ENCODE measurements at places on chromosomes 11 and 22. TPM values are rescaled to one million over a fixed set of nuclear protein-coding genes. Genes with fewer than 3 reads are reported as not detected.

GRCh38 chr11:93464927-93465540 lies 78.2 kb downstream of the SMCO4 start:
- H3K27ac ChIP-seq = no peak overlapping the region
- no peaks in the 10 kb centered on the region for H3K27me3 ChIP-seq
- H3K4me3 ChIP-seq = no peak overlapping the region
- no peaks in the 10 kb centered on the region for H3K36me3 ChIP-seq
- DNase-seq = no peak

FOSL1 gene
- 2.7 TPM for total RNA-seq

GRCh38 chr22:40138866-40139265 lies 38.9 kb upstream of the TNRC6B start:
- H3K27me3 ChIP-seq = no peaks in the 10 kb centered on the region
- peaks cover 67% of the 10 kb centered on the region for H3K36me3 ChIP-seq
- H3K27ac ChIP-seq = no peak overlapping the region
- H3K4me3 ChIP-seq = no peak overlapping the region

DNA sequence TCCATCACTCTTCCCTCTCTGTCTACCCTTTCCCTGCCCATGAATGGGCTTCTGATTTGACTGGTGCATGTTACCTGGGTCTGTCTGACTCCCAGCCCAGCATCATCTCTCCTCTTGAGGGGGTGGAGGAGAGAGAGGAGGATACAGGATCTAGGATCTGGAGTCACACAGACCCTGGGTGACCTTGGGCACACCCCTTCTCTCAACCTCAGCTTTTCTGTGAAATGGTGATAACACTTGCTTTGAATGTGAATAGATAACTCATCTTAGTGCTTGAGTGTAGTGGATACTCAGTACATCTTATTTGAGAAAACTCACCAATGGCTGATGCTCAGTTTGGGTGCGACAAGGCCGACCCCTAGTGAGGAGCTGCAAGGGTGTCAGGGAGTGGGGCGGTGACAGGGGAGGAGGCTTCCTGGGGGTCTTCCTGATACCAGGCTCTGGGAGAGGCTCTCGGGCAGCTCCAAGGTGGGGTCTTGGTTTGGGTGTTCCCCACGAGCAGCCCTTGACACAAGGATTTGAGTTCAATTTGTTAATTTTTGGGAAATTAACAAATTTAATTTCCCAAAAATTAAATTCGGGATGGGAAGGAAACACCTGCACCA lies 9.0 kb downstream of the INCENP start:
- peaks cover 28% of the 10 kb centered on the region for H3K36me3 ChIP-seq
- H3K27ac ChIP-seq = no peak overlapping the region
- no peaks in the 10 kb centered on the region for H3K27me3 ChIP-seq
- H3K4me3 ChIP-seq = no peak overlapping the region
- DNase-seq = no peak

DNA sequence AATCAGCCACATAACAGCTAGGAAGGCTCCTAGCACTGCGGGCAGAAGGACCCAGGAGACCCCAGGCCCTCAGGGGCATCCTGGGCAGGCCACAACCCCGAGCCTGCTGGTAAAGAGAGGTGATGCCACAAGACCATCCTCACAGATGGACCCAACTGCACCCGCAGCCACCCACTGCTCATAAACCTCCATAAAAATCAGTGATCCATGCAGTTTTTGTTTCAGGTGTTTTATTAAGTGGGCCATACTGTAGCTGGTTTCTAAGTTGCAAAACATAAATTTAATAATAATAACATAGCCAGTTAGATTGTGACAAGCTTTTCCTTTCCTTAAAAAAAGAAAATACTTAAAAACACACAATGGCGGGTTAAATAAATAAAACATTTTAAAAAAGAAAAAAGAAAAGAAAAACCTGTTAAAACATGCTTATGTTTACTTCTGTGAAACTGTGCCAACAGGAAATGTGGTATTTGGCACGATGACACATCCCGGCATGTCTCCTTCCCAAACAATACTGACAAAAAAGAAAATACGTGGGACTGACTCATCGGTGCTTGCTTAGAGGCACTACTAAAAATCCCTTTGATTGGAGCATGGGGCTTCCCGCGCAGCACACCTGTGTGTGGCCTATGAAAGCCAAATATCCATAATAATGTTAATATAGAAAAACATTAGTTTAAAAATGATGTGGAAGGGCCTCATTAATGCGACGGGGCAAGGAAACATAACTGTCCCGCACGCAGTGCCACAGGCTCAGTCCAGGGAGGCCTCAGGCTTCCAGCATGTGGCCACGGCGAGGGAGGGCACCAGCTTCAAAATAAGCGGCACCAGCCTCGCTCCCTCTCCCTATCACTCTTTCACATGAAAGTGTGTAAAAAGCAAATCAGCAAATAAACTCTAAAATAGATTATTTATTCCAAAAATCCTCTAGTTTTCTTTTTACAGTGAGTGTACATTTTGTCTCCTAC lies 47.5 kb upstream of the SCUBE2 start:
- H3K27ac ChIP-seq = no peak overlapping the region
- no peak overlapping the region for H3K4me3 ChIP-seq
- no peaks in the 10 kb centered on the region for H3K27me3 ChIP-seq
- peaks cover 5% of the 10 kb centered on the region for H3K36me3 ChIP-seq
- DNase-seq = no peak
- no peaks in the 10 kb centered on the region for H3K4me1 ChIP-seq

GRCh38 chr11:108203075-108203474 lies 19.4 kb downstream of the NPAT start:
- H3K27ac ChIP-seq = no peak overlapping the region
- DNase-seq = no peak

KCNQ1 gene
- 13.4 TPM for total RNA-seq

- H3K4me3 ChIP-seq = peak overlapping the region; percentile 56
- H3K4me1 ChIP-seq = peaks cover 74% of the 10 kb centered on the region
- H3K36me3 ChIP-seq = peaks cover 33% of the 10 kb centered on the region
- no peaks in the 10 kb centered on the region for H3K27me3 ChIP-seq
- H3K27ac ChIP-seq = peak overlapping the region; percentile 68
Measured at GRCh38 chr11:121467471-121467870, 14.7 kb upstream of the SORL1-AS1 start.

DNA sequence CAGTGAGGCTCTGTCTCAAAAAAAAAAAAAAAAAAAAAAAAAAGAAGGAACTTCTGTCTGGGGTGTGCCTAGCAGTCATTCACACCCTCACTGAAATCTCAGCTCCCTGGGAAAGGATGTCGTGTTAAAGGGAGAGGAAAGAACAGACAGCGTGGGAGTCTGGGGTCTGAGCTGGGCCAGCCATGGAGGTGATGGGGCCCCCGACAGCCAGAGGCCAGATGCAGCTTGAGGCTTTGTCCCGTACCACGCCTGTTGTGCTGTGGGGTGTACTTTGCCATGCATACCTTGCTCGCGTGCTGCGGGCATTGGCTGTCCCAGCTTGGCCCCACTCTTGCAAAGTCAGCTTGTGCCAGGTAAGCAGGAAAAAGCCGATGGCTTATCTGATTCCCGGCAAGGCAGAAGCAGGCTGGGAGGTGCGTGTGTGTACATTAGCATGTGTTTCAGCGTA lies 4.6 kb downstream of the SYT12 start:
- peaks cover 27% of the 10 kb centered on the region for H3K4me1 ChIP-seq
- H3K36me3 ChIP-seq = no peaks in the 10 kb centered on the region
- no peak for DNase-seq
- no peak overlapping the region for H3K27ac ChIP-seq

DNA sequence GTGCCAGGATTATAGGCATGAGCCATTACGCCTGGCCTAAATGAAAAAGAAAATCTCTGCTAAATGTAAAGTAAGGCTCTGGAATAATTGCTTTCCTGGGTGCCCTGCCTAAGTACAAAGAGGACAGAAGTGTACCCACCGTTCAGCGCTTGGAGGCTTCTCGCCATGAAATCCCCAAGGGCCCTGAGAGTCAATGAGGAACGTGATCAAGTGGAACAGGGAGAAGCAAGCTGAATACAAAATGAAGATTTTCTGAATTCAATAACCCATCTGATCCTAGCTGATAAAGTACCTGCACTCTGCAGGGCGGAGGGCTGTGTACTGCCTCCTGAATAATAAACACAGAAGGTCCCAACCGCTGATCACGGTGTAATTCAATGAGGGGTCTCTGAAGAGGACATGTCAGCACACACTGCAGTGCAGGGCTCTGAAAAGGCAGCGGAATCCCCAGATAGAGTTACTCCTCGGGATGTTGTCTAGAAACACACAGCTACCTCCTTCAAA lies 97.7 kb downstream of the ABTB2 start:
- H3K4me3 ChIP-seq = no peak overlapping the region
- H3K4me1 ChIP-seq = no peaks in the 10 kb centered on the region
- DNase-seq = no peak
- H3K27ac ChIP-seq = no peak overlapping the region
- peaks cover 3% of the 10 kb centered on the region for H3K27me3 ChIP-seq

DNA sequence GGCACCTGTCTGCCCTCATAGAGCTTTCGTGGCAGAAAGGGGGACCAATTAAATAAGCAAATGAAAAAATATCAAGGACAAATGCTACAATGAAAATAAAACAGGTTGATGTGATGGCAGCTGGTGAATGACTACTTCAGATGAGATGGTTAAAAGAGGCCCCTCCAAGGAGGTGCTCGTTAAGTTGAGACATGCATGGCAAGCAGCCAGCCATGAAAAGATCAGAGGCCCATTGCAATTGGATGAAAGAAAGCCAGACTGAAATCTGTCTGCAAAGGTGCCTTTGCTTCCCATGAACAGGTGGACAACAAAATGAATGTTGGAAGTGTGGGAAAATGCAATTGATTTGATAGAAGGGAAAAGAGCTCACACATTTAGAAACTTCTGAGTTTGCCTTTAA lies 848 bp upstream of the TRPC6 start:
- no peak for DNase-seq
- no peaks in the 10 kb centered on the region for H3K4me1 ChIP-seq
- no peaks in the 10 kb centered on the region for H3K36me3 ChIP-seq
- H3K27ac ChIP-seq = no peak overlapping the region
- no peak overlapping the region for H3K4me3 ChIP-seq
- no peaks in the 10 kb centered on the region for H3K27me3 ChIP-seq

DNA sequence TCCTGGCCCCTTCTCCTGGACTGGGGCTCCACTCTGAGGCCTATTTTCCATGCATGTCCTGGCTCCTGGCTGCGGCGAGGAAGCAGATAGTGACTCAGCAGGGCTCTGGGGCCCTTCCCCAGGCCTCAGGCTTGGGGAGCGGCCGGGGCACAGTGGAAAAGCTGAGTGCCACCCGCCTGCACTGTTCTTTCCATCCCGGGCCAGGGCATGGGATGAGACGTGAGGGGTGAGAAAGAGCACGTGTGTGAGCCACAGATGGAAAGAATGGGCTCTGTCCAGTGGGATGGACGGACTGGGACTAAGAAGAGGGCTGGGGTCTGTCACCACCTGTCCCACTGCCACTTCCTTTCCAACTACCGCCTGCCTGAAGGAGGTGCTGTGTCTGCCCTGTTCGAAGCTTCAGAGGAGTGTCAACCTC lies 12.8 kb downstream of the SLC37A2 start:
- DNase-seq = no peak
- no peaks in the 10 kb centered on the region for H3K36me3 ChIP-seq
- H3K4me1 ChIP-seq = no peaks in the 10 kb centered on the region
- no peaks in the 10 kb centered on the region for H3K27me3 ChIP-seq

GRCh38 chr11:1534171-1534570 lies 37.9 kb downstream of the DUSP8 start:
- H3K4me1 ChIP-seq = peaks cover 23% of the 10 kb centered on the region
- peaks cover 30% of the 10 kb centered on the region for H3K36me3 ChIP-seq
- no peaks in the 10 kb centered on the region for H3K27me3 ChIP-seq
- no peak overlapping the region for H3K4me3 ChIP-seq

DNA sequence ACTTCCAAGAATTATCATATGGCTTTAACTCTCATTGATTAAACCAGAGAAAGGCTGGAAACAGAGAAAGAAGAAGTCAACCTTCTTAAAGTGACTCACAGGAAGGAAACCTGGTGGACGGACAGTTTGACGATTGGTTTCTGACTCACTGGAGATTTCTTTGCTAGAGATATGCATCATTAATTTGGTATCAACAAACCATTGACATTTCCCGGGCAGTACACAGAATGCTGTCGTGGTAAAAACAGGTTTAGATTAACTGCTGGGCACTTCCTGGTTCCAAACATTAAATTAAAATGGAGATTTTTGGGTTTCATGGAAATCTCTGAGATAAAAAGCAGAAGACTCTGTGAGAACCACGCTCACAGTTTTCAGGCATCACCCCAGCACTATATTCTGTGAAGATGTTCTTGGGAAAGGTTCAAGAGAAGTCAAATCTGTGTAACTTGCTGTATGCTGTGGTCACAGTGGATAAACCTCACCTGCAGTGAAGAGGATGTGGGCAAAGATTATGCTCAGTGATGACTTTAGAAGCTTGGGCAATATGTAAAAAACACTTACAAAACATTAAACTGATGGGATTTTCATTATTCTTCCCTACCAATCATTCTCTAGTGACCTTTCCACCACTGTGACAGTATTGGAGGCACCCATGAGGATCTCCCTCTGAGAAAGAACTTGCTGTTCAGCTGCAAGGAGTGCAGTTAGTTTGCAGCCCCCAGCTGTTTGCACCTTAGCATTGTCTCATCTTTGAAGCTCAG lies 61.1 kb upstream of the CD44 start:
- no peaks in the 10 kb centered on the region for H3K36me3 ChIP-seq
- no peaks in the 10 kb centered on the region for H3K27me3 ChIP-seq
- H3K4me1 ChIP-seq = peaks cover 68% of the 10 kb centered on the region
- DNase-seq = peak; percentile 51
- peak overlapping the region; percentile 80 for H3K4me3 ChIP-seq

Measured in CD4-positive, CD25-positive, alpha-beta regulatory T cell (primary cell).